ENCODE measurements at places on chromosomes 12 and 14. TPM values are rescaled to one million over a fixed set of nuclear protein-coding genes. Genes with fewer than 3 reads are reported as not detected.

GRCh38 chr14:102761206-102761605, 16.0 kb upstream of the TRAF3 start:
- DNase-seq: no peak

DNA sequence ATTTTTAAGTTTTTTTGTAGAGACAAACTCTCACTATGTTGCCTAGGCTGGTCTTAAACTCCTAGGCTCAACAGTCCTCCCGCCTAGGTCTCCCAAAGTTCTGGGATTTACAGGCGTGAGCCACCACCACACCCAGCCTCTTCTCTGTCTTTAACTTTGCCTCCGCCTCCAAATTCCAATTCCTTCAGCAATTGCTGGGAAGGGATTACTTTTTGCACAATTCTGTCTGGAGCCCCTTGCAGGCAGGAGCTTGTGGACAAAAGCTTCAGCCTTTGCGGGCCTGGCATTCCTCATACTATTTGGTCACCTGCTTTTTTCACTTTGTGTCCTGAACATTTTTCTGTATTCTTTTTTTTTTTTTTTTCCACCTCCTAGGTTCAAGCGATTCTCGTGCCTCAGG, 26.0 kb downstream of the SH2B3 start:
- DNase-seq: no peak

DNA sequence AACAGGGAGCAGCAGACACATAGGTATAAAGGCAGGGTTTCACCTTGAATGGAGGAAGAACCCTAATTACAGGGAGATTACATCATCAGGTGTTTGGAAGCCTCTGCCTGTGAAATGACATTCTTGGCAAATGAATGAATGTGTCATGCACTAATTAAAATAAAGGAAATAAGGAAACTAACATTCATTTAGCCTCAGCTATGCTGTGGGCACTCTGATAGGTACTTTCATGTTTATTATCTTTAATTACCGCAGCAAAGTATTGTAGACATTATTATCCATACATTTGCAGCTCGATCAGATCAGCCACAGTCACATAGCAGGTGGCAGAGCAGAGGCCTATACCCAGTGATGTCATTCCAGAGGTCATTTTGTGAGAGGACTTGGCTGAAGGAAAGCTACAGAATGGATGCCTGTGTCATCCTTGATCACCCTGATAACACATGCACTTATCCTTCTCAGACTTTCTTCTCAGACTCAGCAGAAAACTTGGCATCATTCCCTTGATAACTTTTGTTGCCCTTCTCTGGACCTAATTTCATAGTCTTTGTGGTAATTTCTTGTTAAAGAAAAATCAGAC, 18.4 kb downstream of the ZNF664 start:
- no peak for DNase-seq

DNA sequence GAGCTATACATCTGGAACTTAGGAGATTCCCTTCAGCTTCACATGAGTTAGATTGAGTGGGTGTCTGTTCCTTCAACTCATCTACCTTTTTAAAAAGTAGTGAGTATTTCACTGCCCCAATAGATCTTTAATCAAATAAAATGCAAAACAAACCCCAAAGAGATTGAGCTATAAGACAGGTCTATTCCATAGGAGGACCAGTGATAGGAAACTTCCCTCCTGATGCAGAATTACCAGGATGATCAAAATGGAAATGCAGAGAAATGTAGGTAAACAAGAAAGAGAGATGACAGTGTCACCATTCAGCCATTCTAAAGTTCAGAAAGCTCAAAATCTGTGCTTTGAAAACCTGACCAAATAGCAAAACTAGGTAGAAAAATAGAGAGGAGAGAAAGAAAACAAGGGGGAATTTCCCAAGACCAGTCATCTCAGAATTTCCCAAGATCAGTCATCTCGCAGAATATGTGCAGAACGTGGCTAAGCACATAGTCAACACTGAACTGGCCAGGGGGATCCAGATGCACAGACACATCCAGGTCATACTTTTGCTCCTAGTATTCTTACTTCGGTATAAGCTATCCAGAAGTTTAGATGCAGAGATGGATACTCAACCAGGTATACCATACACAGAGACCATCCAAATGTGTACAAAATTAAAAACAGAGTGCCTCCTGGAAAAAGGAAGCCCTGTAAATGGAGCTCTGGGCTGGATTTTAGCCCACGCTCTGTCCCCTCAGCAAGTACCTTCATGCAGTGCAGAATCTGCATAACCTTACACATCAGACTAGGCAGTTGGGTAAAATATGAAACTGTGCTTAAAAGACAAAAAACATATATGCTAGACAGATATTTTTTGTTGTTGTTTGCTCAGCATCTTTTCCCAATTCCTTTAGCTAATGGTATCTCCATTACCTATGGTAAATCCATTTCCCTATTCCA, 27.4 kb downstream of the SLC41A2 start:
- no peak for DNase-seq

GRCh38 chr14:44477953-44478352, 29.1 kb downstream of the FSCB start:
- DNase-seq: no peak

DNA sequence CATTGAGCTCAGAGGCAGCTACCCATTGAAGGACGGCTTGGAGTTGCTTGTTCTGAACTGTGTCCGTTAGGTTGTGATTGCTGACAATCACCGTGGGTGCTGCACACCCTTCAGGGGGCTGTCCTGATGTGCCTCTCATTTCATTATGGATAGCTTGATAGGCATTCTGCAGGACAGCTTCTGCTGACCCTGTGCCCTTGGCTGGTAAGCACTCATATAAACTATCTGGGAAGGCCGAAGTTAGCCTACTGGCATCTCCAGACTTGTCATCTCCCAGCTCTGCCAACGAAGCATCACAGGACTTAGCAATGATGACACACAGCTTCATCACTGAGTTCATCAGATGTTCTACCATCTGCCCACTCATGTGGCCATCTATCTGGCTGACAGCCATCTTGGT, 22.3 kb downstream of the AKAP3 start:
- no peak for DNase-seq

DNA sequence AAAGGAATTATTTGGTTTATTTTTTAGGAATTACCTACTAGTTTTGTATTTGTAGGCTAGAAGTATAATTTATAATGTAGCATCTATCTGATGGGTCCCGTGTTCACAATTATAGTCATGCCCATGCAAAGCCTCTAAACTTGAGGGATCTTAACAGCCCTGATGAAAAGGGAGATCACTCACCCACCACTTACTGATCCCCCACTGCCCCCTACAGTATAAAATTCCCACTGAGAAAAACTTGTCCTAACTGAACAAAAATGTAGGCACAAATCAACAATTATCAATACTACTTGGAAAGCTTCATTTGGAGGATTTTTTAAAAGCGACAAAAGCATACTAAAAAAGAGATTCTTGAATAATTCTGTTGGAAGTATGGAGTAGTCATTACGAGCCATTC, 21.0 kb downstream of the WIF1 start:
- DNase-seq: no peak

GRCh38 chr12:27347779-27348178, 15.1 kb downstream of the BMAL2 start:
- DNase-seq: no peak

DNA sequence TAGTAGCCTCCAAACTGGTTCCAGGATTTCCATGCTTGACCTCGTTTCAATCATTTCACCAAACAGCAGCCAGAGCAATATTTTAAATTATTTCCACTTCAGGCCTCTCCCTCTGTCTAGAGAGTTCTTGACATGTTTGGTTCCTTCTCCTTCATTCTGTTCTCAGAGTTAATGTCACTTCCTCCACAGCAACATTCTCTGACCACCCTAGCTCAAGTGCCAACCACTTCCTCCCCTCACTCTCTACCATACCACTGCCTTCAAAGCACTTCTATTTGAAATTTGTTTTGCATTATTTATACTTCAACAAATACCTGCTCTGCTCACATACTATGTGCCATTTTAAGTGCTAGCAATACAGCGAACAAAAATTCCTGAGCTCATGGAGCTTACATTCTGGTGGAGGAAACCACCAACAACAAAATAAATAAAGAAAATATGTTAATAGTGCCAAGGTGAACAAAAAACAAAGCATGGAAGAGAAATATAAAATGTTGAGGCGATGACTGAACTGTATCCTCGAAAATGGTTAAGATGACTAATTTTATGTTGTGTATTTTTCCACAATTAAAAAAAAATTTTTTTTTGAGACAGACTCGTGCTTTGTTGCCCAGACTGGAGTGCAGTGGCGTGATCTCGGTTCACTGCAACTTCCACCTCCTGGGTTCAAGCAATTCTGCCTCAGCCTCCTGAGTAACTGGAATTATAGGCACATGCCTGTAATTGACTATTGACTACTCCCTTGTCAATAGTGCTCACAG, 17.3 kb downstream of the BAZ1A start:
- DNase-seq: no peak

- no peak for DNase-seq
Measured at GRCh38 chr14:26730929-26731618, 133.2 kb upstream of the NOVA1 start.

GRCh38 chr14:105397350-105397931, 897 bp upstream of the TEX22 start:
- no peak for DNase-seq

DNA sequence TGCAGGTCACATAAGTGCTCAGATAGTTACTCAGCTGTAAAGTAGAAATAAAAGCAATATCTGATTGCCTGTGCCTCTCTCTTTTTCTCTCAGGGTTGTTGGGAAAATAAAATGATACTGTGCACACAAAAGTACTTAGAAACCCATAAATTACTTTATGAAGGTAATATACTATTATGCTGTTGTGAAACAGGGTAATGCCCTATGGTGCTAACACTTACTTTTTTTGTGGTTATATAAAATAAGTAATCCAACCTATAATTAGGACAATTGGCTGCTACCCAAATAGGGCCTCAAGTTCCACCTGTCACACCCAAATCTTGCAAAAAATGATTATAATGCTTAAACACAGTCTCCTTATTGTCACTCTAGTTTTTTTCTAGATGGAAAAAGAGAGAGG, 50.6 kb downstream of the DAAM1 start:
- no peak for DNase-seq

DNA sequence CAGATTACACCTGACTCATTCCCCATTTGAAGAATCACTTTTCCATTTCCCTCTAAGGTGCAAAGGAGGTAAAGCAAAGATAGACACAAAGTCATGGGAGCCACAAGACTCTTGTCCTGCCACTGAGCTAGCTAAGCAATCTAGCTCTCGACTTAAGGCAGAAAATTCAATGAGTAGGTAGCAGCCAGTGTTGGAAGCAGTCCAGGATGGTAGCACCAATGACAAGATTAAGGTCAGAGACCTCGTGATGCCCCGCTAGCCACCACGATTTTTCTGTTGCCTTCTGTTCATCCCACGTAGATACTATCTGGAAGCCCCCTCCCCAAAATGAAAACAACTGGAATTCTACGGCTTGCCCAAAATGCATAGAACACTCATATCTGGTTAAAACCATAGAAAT, 1.4 kb downstream of the VAMP1 start:
- no peak for DNase-seq

DNA sequence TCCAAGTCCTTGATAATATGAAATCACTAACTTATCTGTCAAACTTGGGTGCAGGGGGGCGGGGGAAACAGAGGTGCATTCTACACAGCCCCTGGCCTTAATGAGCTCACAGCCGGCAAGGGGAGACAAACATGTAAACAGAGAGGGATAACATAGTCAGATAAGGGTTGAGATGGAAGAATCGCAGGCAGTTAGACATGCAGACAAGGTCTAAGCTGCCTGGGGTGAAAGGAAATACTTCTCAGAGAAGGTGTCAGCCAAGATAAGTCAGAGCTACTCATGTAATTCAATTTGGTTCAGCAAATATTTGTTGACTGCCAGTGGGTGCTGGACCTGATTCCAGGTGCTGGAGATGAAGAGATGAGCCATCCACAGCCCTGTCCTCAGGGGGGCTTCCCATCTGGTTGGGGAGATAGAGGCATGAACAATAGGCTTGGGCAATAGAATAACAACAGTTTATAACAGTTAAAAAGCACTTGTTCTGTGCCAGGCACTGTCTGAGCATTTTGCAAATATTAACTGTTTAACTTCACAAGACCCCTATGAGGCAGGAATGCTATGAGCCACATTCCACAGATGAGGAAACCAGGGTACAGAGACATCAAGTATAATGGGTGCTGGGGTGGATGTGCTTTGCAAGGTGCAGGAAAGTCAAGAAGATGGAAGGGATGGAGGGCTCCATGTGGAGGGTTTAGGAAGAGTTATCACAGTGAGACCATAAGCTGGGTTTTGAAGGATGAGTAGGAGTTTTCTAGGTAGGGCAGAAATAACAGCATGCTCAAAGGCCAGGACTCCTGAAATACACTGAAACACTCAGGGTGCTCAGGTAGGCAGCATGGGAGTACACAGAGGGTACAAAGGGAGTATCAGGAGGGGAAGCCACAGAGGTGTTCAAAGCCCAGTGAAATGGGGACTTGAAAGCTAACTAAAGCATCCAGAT, 79.0 kb downstream of the WSCD2 start:
- peak; percentile 18 for DNase-seq

GRCh38 chr12:109892748-109893147, 7.3 kb upstream of the TCHP start:
- DNase-seq: no peak

DNA sequence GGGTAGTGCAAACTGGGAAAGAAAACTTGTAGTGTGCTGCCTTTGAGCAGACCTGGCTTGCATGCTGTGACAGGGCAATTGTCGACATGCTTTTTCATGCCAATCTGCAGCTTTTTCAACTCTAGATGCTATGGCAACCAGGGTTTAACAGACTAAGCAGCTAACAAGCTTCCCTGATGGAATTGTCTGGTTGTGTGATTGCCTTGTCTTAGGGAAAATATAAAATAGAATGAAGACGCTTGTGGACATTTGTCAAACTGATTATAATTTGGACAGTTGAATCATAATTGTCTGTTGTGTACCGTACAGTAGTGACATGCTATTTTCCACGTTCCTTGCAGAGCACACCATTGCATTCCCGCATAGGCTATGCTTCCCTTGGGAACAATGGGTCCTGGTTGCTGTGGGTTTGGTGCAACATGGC, 113.0 kb downstream of the FOXG1 start:
- DNase-seq: no peak

GRCh38 chr12:24444634-24445033, 495.2 kb upstream of the SOX5 start:
- no peak for DNase-seq

DNA sequence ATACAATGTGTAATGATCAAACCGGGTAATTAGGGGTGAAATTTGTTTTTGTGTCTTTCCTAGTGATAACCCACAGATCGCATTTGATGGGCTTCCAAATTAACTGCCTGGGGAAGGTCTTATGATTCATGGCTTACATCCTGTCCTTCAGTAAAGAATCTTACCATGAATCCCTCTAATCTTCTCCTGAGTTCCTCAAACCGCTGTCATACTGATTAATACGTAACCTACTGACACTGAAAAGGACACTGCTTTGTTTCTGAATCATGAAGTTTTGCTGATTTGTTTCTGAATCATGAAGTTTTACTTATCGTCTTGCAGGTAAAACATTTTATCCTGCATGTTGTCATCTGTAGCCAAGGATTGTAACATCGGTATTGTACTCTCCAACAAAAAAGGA, 52.0 kb upstream of the CRY1 start:
- no peak for DNase-seq

GRCh38 chr12:118327391-118327790, 45.3 kb downstream of the TAOK3 start:
- DNase-seq: no peak

- no peak for DNase-seq
Measured at GRCh38 chr14:33573301-33573880, 377.5 kb downstream of the EGLN3 start.

GRCh38 chr12:117165342-117165741, 24.9 kb downstream of the FBXO21 start:
- DNase-seq: no peak

The BAG5 gene
- 55.1 TPM for total RNA-seq

The ASCL1 gene
- total RNA-seq: not detected

The BBOF1 gene
- total RNA-seq: 3.1 TPM

The RBM23 gene
- 53.8 TPM for total RNA-seq
